Small intestine (tissue), 16 donors: ENCODE measurements at places on chromosomes 5 and 9.

DNA sequence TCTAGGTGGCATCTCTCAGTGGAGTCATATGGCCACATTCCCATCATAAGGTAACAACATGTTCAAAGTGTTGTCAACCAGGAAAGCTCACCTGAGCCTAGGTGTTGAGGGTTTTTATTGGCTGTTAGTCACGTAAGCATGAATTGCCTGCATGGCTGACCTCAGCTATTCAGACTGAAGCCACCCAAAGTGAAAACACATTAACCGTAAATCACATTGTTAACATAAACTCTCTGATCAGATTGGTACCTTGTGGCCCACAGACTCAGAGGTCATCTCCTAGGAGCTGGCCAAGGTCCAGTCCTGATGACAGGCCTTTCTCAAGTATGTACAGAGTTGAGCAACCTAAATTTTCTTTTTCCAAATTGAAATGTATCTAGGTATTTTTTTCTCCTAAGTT, 26.7 kb downstream of the SRFBP1 start:
- peak; percentile 6 for DNase-seq

DNA sequence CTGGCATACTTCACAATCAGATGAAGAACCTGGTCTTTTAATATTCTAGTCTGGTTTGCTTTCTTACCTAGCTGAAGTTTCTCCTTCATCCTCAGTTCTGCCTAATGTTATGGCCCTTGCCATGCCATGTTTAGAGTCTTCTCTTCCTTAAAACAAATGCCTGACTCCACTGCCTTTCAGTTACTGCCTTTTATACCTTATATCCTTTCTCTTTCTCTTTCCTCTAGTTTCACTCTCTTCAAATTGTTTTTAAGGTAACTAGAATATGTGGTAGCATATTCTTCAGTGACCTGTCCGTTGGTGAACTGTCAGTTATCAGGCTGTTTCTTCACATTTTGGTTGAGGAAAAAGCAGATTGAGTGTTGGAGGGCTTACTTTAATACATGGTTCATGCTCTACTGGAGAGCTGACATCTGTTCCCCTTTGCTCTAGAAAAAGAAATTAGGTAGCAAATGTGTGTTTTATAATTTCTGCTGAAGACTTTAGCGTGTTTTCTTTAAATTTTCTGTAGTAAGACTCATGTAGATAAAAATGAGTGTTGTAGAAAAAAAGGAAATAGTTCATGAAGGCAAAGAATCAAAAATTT, 103.8 kb downstream of the DMXL1 start:
- DNase-seq = no peak

GRCh38 chr9:70100362-70100761, 56.7 kb downstream of the MAMDC2 start:
- no peak for DNase-seq

- DNase-seq = no peak
These were observed 99.3 kb downstream of the SLC24A2 start for GRCh38 chr9:19689328-19690101.

DNA sequence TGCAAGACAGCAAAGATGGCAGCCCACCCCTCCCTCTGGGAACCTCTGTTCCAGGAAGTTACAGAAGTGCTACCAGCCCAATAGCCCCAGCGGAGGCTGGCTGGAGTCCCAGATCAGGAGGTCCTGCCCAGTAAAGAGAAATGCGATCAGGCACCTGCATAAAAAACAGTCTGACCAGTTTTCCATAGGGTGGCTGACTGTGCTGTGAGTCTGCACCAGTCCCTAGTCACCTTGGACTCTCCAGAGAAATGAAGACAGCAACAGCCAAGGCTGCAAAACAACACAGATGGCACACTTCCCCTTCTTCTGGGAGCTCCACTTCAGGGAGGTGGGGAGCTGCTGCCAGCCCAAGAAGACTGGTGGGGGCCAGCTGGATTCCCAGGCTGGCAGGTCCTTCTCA, 265.5 kb upstream of the PCSK5 start:
- peak; percentile 17 for DNase-seq

DNA sequence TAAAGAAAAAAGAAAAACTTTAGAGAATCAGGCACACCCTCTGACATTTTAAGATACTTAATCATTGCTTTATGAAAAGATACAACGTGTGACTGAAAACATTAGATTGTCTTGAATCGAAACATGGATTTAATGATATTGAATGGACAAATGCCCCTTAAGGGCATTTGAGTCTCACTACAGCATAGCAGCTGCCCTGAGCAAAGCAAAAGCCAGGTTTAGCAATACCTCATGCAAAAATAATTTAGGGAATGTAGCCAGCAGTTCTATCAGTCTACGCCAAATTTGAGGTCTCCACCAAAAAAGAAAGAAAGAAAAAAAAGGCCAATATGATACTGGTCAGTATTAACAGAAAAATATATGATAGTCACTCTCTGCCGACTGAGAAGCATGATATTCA, 56.6 kb upstream of the LMNB1 start:
- no peak for DNase-seq

DNA sequence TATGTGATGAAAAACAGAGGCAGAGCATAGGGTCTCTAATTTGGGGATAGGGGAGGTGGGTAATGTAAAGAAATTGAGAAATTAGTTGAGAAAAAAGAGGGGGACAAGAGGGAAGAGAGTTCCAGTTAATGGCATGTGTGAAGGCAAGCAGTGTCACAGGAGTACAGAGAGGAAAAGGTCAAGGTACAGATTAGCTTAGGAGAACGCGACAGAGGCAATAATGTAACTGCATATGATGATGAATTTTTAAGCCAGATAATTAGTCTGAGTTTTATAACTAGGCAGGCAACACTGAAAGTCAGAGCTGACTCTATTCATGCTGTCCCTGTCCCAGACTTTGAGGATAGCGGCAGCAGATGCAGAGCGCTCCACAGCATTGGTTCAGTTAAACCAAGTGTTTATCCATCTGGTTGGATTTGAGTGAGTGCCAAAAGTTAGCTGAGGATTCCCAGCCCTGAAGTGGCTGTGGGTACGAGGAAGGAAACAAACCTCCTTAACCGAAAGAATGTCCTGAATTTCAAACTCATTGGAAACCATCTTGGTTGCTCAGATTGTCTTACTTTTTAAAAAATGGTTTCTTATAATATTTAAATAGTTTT, 315.2 kb downstream of the ARHGAP26 start:
- no peak for DNase-seq

DNA sequence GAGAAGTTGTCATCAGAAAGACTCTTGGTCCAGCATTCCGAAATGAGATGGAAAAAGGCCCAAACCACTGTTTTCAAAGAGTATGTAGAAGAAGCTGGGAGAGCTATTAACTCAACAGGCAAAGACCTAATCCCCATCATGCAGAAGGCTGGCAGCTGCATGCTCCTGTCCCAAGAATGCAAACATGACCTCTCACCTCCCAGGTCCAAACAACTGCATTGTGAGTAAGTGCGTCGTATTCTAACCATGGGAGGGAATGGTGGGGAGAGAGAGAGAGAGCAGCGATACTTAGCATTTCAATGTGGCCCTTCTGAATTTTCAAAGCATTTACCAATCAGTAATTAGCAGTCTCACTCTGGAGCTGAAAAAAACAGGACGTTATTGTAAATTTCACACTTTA, 27.6 kb downstream of the TRPC7 start:
- DNase-seq = no peak

GRCh38 chr5:96432216-96433065, 607 bp downstream of the PCSK1 start:
- peak; percentile 14 for DNase-seq

GRCh38 chr9:117809751-117810150, 105.5 kb downstream of the TLR4 start:
- no peak for DNase-seq

GRCh38 chr5:2872676-2873075, 121.2 kb upstream of the IRX2 start:
- no peak for DNase-seq

DNA sequence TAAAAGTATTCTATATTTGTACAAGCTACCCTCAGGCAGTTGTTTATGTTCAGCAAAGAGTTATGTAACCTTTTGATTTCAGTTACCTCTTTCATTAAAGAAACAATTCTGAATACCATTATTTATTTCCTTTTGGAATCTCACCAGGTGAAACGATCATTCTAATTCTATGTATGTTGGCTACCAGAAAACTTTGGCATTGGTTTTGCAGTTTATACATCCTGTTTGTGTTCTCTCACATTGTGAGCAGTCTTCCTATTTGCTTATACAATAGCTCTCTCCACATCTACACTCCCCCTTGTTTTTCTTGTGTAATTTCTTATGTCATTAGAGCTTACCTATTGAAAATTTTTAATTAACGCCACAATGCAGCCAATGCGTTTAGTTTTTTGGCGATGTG, 276.0 kb upstream of the MPDZ start:
- no peak for DNase-seq

DNA sequence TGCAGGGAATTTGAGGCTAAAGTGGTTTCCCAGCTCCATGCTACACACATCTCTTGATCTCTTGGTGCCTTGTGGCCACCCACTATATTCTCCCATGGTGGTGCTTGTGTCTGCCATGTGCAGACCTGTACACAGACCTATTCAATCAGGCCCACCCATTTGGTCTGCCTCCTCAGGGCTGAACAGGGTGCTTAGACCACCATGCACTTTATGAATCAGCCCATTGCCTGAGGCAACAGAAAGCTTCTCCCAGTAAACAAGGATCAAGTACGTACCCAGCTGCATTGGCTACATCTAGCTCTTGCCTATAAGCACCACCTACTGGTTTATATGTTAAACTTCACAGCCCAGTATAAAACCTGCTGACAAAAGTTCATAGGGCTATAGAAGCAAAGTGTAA, 664.3 kb upstream of the EDIL3 start:
- DNase-seq = peak; percentile 7

DNA sequence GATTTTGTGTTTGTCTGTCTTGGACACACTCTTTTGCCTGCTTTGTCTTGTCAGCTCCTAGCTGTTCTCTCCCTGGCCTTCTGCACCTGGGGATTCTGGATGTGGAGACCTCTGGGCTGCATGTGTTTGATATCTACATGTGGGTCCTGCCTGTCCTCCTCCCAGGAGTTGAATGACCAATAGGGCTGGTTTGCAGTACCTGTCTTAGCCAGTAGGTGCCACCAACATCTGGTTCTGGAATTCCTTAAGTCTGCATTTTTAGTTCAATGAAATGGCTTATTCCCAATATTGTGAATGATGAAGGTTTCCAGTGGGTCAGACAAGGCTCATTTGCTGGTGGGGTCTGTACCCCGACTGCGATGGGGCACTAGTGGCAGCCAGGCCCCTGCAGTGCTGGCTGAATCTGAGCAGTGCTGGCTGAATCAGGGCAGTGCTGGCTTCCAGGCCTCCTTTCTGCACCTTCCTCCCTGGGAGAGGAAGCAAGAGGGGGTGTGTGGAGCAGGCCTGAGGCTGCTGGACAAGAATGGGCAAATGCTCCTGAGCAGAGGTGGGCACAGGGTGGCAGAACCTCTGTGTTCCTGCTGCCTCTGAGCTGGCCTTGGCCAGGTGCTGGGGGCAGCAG, 73.3 kb downstream of the RXRA start:
- no peak for DNase-seq

DNA sequence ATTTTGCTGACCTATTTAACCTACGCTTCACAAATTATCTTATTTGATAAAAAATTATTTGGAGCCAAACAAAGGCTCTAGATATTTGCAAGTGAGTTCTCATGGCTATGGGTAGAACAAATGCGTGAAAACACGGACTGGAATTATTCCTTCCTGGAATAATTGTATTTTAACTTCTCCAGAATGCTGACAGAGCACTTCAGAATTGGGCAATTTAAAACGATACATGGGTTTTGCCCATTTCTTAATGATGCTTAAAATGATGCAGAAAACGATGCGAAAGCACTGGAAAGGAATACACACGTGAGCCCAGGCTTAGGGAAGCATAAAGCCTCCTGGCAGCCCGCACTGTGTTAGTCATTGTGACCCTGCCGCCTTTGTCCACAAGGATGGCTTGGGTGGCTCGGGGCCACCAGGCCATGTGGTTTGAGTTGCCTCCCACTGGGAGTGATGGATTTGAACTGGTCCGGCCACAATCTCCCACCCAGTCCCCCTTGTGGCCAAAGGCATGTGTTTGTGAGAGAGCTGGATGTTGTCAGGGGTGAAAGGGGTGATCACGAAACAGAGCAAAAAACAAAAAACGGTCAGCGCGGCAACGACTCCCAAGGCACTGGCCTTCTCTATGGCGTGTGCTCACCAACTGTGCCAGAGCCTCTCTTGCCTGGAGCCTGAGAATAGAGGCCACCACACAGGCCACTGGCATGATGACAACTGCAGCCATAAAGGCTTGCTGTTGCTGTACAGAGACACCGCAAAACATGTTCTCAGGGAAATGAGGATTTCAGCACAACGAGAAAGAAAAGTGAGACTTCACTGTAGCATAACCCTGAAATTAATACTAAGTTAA, 234.2 kb upstream of the ADAMTS16 start:
- DNase-seq = no peak

DNA sequence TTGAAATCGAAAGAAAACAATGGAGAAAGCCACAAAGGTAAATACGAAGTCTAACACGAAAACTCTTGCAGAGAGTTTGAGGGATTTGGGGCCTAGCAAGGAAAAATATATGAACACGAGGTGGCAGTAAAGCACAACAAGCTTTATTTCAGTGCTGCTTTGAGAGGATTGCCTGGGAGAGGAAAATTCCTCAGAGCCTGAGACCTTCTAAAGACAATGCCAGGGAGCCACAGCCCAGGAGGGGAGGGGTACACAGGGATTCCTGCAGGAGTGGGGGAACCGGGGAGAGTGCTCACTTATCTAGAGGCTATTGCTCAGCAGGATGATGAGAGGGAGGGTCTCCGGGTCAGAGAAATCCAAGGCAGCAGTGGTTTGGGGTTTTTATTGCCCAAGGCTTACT, 134.9 kb upstream of the ADCY2 start:
- DNase-seq = peak; percentile 83

GRCh38 chr5:131610198-131611063, 24.6 kb downstream of the RAPGEF6 start:
- peak; percentile 15 for DNase-seq

DNA sequence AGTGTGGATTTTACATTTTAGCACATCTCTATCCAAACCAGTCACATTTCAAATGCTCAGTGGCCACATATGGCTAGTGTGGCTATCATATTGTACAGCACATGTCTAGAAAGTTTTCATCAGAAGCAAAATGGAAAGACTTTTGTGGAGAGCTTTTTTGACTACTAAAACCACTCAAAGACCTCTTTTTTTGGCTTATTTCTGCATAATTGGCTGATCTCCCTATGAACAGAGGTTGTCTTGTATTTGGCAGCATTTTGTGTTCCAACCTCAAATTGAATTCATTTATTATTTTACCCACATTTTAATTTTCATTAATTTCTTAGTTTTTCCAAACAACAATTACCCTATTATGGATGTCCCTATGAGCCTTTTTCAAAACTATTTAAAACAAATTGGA, 395.7 kb downstream of the TLE1 start:
- DNase-seq = no peak

DNA sequence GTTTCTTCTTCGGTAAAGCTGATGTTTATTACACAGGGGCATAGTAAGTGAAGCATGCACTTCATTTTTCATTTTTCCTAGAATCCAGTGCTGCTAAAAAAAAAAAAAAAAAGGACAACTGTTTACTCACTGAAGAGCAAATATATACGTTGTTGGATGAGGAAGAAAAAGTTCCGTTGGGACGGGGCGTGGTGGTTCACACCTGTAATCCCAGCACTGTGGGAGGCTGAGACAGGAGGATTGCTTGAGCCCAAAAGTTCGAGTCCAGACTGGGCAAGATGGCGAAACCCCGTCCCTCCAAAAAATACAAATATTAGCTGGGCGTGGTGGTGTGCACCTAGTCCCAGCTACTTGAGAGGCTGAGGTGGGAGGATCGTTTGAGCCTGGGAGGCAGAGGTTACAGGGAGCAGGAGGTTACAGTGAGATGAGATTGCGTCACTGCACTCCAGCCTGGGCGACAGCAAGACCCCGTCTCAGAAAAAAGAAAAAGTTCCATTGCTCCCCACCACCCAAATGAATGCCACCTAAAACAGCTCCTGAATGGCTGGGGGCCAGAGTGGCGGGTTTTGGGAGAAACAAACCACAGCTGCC, 60.1 kb upstream of the GNE start:
- DNase-seq = no peak
